ENCODE measurements at places on chromosomes 1 and 21.

GRCh38 chr1:21295002-21295401 is 4.7 kb upstream of the ECE1 start:
- peaks cover 3% of the 10 kb centered on the region for H3K4me1 ChIP-seq
- H3K36me3 ChIP-seq, result no peaks in the 10 kb centered on the region
- DNase-seq, result no peak
- H3K27me3 ChIP-seq, result no peaks in the 10 kb centered on the region
- no peak overlapping the region for H3K4me3 ChIP-seq
- H3K27ac ChIP-seq, result no peak overlapping the region

DNA sequence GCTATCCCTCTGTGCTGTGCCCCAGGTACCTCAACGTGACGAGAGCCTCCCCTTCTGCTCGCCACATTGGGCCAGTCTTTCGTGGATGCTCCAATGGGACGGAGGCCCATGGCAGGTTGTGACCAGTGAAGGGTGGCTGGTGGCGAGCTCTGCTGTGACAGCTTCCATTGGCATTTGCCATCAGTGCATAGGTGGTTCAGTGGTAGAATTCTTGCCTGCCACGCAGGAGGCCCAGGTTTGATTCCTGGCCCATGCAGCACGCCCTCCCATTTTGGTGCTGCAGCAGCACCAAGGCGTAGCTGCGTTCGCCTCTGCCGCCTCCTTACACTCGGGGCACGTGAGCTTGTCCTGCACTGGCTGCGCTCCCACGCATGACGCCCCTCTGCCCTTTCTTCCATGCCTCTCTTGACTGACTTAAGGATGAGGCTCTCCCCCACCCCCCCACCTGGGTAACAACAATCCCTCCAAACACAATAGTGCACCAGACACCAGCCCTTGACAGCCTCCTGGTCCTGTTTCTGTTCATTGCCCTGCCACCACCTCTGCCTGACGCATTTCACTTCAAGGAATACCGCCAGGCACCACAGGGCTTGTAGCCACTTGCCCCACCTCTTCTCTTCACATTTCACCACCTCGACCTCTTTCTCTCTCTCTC is 24.7 kb upstream of the FCGR2A start:
- no peaks in the 10 kb centered on the region for H3K36me3 ChIP-seq
- no peaks in the 10 kb centered on the region for H3K27me3 ChIP-seq
- no peak for DNase-seq
- no peak overlapping the region for H3K4me3 ChIP-seq
- no peak overlapping the region for H3K27ac ChIP-seq

GRCh38 chr1:206566999-206567398 is 45.3 kb downstream of the EIF2D start:
- H3K4me3 ChIP-seq, result no peak overlapping the region
- DNase-seq, result no peak
- H3K36me3 ChIP-seq, result no peaks in the 10 kb centered on the region
- H3K27me3 ChIP-seq, result no peaks in the 10 kb centered on the region
- H3K4me1 ChIP-seq, result no peaks in the 10 kb centered on the region

- no peaks in the 10 kb centered on the region for H3K27me3 ChIP-seq
- no peak overlapping the region for H3K27ac ChIP-seq
- H3K4me3 ChIP-seq, result no peak overlapping the region
- no peaks in the 10 kb centered on the region for H3K4me1 ChIP-seq
- DNase-seq, result no peak
- no peaks in the 10 kb centered on the region for H3K36me3 ChIP-seq
These were observed 256.2 kb upstream of the PLXNA2 start for GRCh38 chr1:208500375-208500774.

DNA sequence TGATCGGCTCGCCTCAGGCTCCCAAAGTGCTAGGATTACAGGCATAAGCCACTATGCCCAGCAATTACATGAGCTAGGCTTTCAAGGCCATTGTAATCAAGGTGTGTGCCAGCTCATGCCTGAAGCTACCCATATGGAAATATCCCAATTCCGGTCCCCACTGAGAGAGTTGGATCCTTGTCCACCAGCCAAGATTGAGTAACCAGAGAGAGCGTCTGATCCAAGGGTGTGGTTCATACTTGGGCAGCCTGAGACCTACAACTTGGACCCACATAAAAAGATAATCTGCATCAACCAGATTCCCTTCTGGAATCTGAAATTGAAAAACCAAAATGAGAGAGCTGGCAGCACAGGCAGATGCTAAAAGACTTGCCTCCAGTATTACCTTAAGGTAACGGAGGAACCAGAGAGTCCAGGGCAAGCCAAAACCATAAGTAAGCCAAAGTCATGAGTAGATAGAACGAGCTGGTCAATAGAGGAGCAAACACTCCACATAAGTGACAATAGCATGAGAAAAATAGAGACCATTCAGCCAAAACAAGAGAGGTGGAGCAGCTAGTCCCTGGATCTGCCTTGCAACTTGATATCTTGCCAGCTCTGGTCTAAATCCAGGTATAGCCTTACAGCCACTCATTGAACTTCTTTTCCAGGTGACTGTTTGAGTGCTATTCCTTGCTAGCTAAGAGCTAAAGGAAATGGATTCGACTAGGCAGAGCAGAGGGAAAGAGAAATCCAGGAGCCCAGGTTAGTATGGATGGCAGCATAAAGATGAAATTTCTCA is 63.8 kb upstream of the ATP1A1 start:
- H3K36me3 ChIP-seq, result no peaks in the 10 kb centered on the region
- peaks cover 13% of the 10 kb centered on the region for H3K4me1 ChIP-seq
- no peak overlapping the region for H3K27ac ChIP-seq
- no peaks in the 10 kb centered on the region for H3K27me3 ChIP-seq
- DNase-seq, result no peak
- H3K4me3 ChIP-seq, result no peak overlapping the region

GRCh38 chr21:27569831-27570230 is 602.9 kb upstream of the ADAMTS5 start:
- no peaks in the 10 kb centered on the region for H3K27me3 ChIP-seq
- H3K4me3 ChIP-seq, result no peak overlapping the region
- DNase-seq, result peak; percentile 28
- peaks cover 2% of the 10 kb centered on the region for H3K4me1 ChIP-seq
- H3K27ac ChIP-seq, result no peak overlapping the region

GRCh38 chr1:28246427-28246832 is 10.5 kb downstream of the ATP5IF1 start:
- H3K27me3 ChIP-seq, result no peaks in the 10 kb centered on the region
- no peak overlapping the region for H3K4me3 ChIP-seq
- H3K27ac ChIP-seq, result no peak overlapping the region
- H3K4me1 ChIP-seq, result peaks cover 5% of the 10 kb centered on the region
- H3K36me3 ChIP-seq, result no peaks in the 10 kb centered on the region
- DNase-seq, result peak; percentile 99

- DNase-seq, result no peak
- H3K36me3 ChIP-seq, result no peaks in the 10 kb centered on the region
- no peak overlapping the region for H3K4me3 ChIP-seq
- no peaks in the 10 kb centered on the region for H3K4me1 ChIP-seq
- H3K27me3 ChIP-seq, result no peaks in the 10 kb centered on the region
- H3K27ac ChIP-seq, result no peak overlapping the region
These were observed 50.6 kb upstream of the C1orf146 start for GRCh38 chr1:92167151-92167550.

GRCh38 chr21:15449556-15449955 is 280.2 kb upstream of the USP25 start:
- no peak overlapping the region for H3K4me3 ChIP-seq
- peaks cover 4% of the 10 kb centered on the region for H3K4me1 ChIP-seq
- H3K27ac ChIP-seq, result no peak overlapping the region

DNA sequence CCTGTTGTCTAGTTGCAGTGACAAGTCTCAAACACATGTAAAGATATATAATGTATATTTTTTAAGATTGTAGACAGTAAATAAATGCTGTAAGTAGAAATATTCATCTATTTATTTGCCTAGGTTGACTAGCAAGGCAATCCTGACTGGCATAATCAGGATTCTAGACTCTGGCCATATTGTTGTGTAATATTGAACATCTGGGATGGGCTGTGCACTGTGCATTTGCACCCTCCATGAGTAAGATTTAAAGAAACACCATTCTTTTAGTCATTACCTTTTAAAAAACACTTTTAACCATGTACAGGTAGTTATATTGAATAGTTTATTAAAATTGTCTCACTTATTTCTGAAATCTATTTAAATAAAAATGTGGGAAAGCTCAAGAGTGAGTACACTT is 32.4 kb downstream of the RASAL2 start:
- no peak overlapping the region for H3K4me3 ChIP-seq
- H3K36me3 ChIP-seq, result no peaks in the 10 kb centered on the region
- no peaks in the 10 kb centered on the region for H3K27me3 ChIP-seq
- H3K27ac ChIP-seq, result peak overlapping the region; percentile 50

GRCh38 chr1:184025242-184025675 is 12.3 kb downstream of the COLGALT2 start:
- H3K4me3 ChIP-seq, result no peak overlapping the region
- peak; percentile 32 for DNase-seq
- no peaks in the 10 kb centered on the region for H3K36me3 ChIP-seq
- H3K27ac ChIP-seq, result no peak overlapping the region

- peaks cover 43% of the 10 kb centered on the region for H3K36me3 ChIP-seq
- no peak overlapping the region for H3K4me3 ChIP-seq
- no peaks in the 10 kb centered on the region for H3K4me1 ChIP-seq
- no peaks in the 10 kb centered on the region for H3K27me3 ChIP-seq
- H3K27ac ChIP-seq, result no peak overlapping the region
- no peak for DNase-seq
These were observed 23.8 kb upstream of the ST3GAL3 start for GRCh38 chr1:43683560-43683959.
